ENCODE measurements at places on chromosomes 2 and 18.

DNA sequence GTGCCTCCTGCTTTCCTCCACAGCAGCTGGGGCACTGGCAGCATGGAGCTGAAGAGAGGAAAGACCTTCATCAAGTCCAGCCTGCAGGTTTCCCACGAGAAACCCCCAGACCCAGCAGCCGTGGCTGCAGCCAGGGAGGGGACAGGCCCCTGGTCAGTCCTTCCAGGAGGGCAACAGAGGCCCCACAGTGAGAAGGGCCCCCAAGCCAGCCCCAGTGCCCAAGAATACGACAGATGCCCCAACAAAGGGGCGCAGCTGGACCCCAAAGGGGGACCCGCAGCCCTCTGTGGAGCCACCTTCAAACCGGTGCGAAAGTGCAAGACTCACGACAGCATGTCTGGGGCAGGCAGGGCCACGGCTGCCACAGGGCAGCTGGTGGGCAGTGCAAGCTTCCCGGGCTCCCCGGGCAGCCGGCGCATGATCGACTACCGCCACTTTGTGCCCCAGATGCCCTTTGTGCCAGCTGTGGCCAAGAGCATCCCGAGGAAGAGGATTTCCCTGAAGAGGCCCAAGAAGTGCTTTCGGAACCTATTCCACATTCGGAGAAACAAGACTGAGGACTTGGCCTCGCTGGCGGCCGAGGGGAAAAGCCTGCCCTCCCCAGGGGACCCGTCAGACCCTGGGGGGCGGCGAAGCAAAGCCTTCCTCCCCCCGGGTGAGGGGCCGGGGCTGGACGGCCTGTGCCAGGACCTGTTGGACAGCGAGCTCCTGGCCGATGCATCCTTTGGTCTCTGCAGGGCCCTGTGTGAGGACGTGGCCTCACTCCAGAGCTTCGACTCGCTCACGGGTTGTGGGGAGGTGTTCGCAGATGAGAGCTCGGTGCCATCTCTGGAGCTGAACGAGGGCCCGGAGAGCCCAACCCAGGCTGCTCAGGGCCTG, 6.9 kb downstream of the AMER3 start:
- DNase-seq, result no peak

DNA sequence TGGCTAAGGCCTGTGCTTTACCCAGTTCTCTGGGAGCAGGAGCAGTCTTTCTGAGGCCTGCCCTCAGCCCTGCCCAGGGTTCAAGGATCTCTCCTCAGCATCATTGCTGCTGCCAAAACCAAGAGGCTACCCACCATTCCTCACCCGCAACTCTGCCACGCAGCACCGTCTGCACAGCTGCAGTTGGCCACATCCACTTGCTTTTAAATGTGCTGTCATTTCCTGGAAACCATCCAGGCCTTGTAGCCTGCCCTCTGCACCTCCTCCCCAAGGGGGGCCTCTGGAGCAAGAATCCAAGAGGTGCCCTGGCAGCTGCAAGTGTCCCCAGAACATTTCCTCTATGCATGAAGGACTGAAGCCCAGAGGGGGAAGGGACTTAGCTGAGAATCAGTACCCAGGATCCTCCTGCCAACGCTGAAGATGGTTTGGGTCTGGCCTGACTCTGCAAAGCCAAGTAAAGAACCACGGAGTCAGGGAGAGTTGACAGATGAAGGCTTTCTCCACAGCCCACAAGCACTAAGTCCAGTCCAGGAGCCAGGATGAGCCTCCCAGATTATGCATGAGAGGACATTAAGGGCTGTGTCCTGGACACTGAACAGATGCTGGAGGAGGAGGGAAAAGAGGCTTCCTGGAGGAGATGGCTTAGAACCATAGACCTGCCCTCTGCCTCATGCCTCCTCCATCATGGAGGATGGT, 14.9 kb downstream of the EMX1 start:
- no peak for DNase-seq

- DNase-seq, result no peak
Measured at GRCh38 chr2:232885264-232885961, 15.3 kb downstream of the SNORC start.

DNA sequence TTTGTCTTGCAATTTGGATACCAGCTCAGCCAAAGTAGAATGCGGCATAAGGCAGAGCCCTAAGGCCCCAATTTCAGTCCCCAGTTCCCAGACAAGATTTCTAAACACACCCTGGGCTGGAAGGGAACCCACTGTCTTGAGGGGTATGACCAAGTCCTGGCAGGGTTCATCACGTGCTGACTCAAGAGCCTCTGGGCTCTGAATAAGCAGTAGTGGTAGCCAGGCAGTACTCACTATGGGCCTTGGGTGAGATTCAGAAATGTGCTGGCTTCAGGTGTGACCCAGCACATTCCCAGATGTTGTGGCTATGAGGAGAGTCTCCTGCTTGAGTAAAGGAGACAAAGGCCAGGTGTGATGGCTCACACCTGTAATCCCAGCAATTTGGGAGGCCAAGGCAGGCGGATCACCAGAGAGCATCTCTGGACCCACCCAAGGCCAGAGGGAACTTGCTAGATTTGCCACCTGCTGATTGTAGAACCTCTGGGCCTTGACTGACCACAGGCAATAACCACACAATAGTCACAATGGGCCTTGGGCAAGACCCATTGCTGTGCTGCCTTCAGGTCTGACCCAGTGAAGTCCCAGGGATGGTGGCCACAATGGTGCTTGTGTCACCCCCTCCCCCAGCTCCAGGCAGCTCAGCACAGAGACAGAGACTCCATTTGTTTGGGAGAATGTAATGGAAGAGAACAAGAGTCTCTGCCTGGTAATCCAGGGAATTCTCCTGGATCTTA, 74.9 kb downstream of the ATL2 start:
- DNase-seq, result no peak

- DNase-seq, result no peak
Measured at GRCh38 chr2:38387887-38388286, 10.8 kb upstream of the ATL2 start.

GRCh38 chr2:20930928-20931327, 108.0 kb upstream of the LDAH start:
- no peak for DNase-seq

- no peak for DNase-seq
Measured at GRCh38 chr18:62281684-62282083, 43.4 kb upstream of the TNFRSF11A start.

DNA sequence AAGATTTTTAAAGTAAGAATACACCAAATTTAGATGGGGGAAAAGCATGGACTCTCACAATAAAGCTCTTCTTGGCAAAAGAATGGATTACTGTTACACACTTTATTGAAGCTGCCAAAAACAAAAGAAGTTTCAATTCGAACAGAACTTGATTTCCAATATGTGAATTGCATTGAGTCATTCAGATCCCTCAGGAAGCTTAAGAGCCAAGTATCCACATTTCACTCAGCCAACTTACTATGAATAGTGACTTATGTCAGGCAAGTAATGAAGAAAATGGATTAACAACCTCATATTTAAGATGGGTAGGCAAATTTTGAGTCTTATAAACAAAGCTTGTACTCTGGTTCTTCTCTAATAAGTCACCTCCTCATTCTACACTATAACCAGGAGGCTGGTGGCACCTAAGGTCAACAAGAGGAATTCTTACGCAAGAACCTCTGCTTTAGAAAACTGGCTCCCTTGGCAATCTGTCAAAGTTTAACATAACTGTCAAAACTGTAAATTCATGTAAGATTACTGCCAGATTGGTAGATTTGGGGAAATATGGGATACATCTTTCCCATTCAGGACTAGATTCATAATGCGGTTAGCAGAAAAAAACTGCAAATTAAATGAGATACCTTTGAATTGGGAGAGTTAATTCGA, 6.0 kb downstream of the HADHA start:
- DNase-seq, result no peak
